ENCODE measurements at places on chromosomes 7 and 10.

GRCh38 chr10:76640806-76641205 is 996.8 kb downstream of the KCNMA1 start:
- no peak for DNase-seq

DNA sequence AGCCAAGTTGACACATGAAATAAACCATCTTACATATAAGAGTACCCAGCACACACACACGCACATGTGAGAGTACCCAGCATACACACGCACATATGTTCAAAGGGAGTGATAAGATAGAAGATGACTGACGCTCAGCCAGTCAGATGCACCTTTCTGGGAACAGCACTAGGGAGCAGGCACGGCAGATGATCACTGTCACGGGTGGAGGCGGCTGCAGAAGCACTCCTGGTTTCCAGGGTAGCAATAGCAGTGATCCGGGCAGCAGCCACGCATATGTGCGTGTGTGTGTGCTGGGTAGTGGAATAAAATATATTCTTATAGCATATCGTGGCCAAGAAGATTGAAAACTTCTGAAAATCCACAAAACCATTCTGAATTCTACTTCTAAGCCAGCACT is 85.8 kb upstream of the NAMPT start:
- no peak for DNase-seq

DNA sequence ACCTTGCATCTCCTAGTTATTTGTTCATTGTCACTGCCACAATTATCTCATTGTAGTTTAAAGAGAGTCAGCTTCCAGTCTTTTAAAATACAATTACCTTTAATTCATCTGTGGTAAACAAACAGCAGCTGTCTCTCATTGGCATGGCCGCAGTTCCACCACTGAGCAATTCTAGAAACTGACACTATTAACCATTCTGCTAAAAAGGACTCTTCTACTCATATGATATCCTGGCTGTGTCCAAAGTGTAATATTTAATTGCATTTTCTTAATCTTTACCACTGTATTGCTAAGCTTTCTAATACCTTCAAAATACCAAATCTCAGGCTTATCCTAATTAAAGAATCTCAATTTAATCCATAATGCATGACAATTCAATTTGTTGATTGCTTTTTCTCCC is 639.0 kb downstream of the AUTS2 start:
- no peak for DNase-seq

- no peak for DNase-seq
These were observed 27.3 kb upstream of the INHBA start for GRCh38 chr7:41730161-41730560.

DNA sequence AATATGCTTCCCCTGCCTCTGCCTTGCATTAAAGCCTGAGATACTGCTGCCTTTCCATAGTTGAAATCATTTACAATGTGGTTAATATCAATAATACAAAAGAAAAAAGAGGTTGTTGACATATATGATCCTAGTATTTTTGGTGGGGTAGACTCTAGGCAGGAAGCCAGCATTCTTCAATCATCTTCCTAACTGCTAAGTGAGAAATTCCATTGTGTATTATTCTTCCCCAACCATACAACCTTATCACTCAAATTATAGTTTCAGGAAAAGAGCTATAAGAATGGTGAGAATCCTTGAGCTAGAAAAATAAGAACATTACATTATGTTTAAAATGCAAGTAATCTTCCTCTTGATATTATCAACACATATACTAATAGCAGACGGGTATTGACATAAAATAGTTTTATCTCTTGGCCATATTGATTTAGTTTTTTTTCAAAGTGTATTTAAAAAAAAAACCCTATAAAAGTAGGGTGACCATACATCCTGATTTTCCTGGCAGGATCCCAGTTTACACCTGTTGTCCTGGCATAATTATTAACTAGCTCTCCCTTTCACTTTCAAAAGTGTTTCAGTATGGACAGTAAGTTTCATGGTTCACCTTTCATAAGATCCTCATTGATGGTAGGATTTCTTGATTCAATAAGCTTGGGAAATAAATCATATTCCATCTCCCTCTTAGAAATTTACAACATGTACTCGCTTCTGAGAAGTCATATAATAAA is 33.4 kb upstream of the WASL start:
- DNase-seq, result no peak
